ENCODE measurements at places on chromosomes 1 and 21. TPM values are rescaled to one million over a fixed set of nuclear protein-coding genes. Genes with fewer than 3 reads are reported as not detected.

DNA sequence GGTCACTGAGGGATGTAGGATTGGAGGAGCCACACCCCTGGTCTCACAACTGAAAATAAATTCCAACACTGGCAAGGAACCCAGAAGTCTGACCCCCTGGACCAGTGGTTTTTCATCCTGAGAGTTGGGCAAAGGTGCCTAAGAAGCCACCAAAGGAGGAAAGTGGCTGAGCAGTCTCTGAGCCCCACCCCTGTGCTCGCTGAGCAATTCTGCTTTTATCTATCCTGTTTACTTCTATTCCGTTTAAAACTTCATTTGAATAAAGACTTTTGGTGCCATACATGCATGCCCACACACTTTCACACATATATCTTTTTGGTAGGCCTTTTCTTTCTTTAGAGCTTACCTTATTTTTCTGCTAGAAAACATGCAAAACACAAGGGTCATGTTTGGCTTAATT is 13.9 kb upstream of the CD53 start:
- no peaks in the 10 kb centered on the region for H3K36me3 ChIP-seq
- H3K4me3 ChIP-seq = no peak overlapping the region
- H3K27ac ChIP-seq = no peak overlapping the region
- H3K27me3 ChIP-seq = no peaks in the 10 kb centered on the region
- no peaks in the 10 kb centered on the region for H3K4me1 ChIP-seq

GPR25 gene
- total RNA-seq = 0.27 TPM

DNA sequence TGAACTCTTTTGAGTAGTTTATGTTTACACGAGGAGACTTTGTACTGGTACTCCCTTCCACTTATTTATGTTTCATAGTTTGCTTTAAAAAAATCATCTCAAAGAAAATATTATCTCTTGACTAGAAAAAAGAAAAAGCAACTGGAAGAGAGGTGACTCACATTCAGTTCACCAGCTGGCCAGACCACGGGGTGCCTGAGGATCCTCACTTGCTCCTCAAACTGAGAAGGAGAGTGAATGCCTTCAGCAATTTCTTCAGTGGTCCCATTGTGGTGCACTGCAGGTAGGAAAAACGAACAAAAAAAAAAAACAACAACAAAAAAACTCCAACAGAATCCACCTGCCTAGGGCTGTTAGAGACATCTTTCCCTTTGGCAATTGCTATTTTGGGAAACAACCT is 102.9 kb downstream of the PTPRC start:
- no peaks in the 10 kb centered on the region for H3K27me3 ChIP-seq
- H3K36me3 ChIP-seq = no peaks in the 10 kb centered on the region

TNFRSF9 gene
- total RNA-seq = 0.17 TPM

DNA sequence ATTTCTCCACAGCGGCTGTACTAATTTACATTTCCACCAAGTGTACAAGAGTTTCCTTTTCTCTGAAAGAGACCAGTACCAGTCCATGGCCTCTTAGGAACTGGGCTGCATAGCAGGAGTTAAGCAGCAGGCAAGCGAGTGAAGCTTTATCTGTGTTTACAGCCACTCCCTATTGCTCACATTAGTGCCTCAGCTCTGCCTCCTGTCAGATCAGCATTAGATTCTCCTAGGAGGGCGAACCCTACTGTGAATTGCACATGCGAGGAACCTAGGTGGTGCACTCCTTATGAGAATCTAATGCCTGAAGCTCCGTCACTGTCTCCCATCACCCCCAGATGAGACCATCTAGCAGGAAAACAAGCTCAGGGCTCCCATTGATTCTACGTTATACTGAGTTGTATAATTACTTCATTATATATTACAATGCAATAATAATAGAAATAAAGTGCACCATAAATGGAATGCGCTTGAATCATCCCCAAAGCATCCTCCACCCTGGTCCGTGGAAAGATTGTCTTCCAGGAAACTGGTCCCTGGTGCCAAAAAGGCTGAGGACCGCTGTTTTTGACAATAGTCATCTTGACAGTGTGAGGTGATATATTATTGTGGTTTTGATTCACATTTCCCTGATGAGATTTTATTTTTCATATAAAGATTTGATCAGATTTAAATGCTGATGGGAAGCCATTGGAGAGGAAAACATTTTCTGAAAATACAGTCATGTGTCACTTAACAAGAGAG is 45.5 kb upstream of the MRPS6 start:
- no peak overlapping the region for H3K4me3 ChIP-seq
- H3K4me1 ChIP-seq = peaks cover 3% of the 10 kb centered on the region
- H3K36me3 ChIP-seq = no peaks in the 10 kb centered on the region
- no peak overlapping the region for H3K27ac ChIP-seq
- H3K27me3 ChIP-seq = no peaks in the 10 kb centered on the region
- no peak for DNase-seq

C1orf50 gene
- 5.8 TPM for total RNA-seq

- H3K27me3 ChIP-seq = peaks cover 19% of the 10 kb centered on the region
- H3K27ac ChIP-seq = peak overlapping the region; percentile 73
- no peaks in the 10 kb centered on the region for H3K36me3 ChIP-seq
- peak; percentile 87 for DNase-seq
Observed at GRCh38 chr1:26358411-26359384, 4.8 kb upstream of the CRYBG2 start.

GRCh38 chr1:62778208-62778607 is 5.7 kb upstream of the ATG4C start:
- H3K27ac ChIP-seq = no peak overlapping the region
- no peaks in the 10 kb centered on the region for H3K4me1 ChIP-seq
- no peak for DNase-seq
- H3K36me3 ChIP-seq = no peaks in the 10 kb centered on the region
- no peaks in the 10 kb centered on the region for H3K27me3 ChIP-seq

TRIM67 gene
- 0.03 TPM for total RNA-seq

DNA sequence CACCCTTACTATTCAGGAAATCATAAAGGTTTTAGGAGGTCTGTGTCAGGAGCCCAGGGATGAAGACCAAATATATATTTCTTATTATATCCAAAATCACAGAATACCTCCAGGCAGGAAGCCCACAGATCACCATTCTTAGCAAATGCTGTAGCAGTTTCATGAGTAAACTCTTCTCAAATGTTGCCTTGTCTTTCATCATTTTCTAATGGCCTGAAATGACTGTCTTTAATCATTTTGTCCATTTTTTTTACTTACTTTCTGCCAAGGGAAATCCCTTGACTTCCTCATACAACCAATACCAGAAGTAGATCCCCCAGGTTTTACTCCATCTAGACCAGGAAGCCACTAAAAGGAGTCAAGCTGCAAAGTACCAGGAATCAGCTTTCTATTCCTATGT is 32.4 kb downstream of the PSMG1 start:
- no peaks in the 10 kb centered on the region for H3K36me3 ChIP-seq
- no peak overlapping the region for H3K27ac ChIP-seq
- H3K4me1 ChIP-seq = no peaks in the 10 kb centered on the region
